ENCODE measurements at places on chromosomes 3 and 15.

GRCh38 chr3:14863333-14864100 lies 44.8 kb downstream of the FGD5 start:
- no peak for DNase-seq

GRCh38 chr15:49982584-49982983 lies 136.4 kb downstream of the ATP8B4 start:
- no peak for DNase-seq

DNA sequence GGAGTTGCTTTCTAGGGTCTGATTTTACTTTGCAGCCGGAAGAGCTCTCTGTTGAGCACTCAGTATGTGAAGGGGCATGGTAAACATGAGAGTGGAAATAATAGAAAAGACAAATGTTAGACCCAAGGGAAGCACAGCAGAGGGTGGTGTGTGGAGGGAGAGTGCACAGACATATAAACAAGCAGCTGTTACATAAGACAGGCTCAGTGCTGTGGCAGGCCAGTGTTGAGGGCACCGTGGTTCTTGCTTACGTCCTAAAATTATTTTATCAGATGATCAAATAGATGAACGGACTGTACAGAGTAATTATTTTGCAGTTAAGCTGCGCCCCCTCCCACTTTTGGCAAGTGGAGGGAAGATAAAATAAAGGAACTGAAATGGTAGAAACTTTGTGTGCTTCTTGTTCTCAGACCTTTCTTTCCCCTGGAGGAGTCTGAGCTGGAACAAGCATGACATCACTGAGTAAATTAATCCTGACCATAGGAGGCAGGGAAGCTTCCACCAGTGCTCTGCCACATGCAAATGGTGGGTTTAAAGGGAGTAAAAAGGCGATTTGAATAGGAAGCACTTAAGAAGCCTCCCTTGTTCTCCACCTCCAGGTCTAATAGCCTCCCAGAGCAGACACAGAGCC lies 205.6 kb downstream of the IL20RB start:
- no peak for DNase-seq

DNA sequence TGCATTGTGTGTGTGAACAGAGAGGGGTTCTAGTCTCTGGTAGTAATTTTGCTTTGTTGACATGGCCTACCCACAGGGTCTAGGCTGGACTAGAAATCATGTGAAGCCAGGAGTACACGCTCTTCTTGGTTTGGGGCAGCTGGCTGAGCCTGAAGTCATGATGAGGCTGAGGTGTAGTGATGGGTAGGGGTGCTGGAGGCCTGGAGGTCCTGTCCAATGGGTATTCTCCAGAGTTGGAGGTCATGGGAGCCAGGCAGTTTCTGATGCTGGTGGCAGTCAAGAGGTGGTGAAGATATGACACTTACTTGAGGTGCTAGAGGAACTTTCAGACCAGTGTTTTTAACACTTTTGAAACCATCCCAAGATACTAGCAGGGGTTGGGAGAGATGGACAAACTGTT lies 18.5 kb upstream of the EPHB1 start:
- no peak for DNase-seq

DNA sequence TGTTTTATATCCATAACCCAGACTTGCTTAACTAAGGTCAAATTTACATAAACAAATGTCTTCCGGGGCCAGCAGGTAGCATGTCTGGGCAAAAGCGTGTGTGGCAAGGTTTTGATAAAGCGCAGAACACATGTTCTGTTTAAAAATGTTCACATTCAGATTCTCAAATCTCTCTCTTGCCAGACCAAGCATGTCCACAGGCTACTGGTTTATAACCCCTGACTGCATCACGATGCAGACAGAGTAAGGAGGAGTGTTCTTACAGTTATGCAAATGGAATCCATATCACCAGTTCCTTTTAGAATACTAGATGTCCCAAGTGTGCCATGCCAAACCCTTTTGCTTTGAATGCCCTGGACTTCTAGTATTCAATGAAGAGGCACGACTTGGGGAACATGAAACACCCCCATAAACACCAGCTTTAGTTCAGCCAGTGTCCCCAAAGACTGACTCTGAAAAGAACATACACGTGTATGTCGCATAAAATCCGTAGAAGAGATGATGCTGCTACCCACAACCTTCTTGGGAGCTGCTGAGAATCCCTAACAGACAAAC lies 412.0 kb downstream of the CNTN4 start:
- DNase-seq = no peak

DNA sequence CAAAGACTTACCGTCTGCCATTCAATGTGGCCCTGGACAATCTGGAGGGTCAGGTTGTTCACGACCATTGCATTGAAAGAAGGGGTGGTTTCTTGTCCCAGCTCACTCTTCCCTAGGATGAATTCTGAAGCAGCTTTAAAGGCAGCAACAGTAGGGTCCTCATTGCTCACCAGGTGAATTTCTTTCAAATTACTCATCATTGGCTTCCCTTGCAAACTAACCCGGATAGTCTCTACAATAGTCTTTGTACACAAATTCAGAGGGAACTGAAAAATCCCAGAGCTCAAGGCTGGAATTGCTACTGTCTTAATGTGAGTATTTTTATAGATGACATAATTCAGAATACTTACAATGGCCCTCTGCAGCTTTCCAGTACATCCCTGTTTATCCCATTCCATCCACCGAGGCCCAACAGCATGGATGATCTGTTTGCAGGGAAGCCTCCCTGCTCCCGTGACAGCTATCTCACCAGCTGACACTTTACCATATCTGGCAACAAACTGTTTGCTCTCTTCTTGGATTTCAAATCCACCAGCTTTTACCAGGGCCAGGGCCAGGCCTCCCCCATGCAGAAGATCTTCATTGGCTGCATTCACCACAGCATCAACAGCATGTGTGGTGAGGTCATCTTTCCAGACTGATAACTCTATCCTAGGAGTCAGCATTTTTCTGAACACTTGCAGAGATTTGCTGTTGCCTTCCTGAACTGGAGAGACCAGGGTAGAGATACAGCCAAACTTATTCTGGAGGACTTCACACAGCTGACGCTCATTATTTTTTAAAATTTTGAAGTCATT lies 8.6 kb downstream of the PARP9 start:
- no peak for DNase-seq

- no peak for DNase-seq
These were observed 19.7 kb downstream of the PLSCR2 start for GRCh38 chr3:146449613-146450012.

DNA sequence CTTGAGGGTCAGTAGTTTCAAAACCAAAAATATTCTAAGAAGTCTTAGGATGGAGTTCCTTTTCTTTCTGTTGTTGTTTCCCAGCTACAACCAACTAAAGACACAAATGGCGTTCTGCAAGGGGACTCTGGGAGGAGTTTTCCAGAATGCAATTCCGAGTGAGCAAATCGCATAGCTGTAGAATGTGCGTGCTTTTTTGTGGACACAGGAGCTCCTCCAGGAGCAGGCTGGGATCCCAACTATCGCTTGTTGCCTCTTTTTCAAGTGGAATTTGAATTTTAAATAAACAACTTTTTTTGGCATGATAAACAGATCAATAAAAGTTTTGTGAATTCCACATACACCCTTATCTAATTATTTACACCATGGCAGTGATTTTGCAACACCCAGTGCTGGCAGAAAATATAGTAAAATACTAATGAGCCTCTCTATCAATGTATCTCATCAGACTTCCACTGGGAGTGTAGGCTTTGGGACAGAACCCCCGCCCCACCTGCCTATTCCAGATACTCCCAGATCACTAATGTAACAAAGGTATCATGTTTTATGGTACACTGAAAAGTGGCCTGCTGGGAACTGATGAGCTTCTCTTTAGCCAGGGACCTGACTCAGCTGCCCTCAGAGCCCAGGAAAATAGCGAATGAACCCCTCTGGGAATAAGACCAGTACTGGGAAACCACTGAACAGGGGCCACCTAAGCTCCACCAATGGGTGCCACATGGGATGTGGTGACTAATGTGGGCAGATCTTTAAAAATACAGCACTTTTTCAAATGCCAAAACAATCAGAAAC lies 66.4 kb downstream of the LMCD1 start:
- no peak for DNase-seq

DNA sequence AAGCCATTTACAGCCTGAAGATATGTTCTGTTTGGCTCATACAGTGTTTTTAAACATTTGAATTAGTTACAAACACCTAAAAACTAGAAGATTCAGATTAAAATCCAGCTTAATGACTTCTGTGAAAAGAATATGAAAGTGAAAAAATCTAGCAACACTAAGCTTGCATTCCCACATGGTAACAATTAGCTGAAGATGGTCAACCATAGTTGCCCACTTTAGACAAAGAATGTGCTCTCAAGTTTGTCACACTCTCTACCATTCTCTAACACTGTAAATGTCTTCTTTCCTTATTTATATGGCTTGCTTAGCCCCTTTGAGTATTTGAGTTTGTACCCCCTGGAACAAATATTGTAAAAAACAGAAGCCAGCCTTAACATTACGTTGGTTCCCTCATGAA lies 32.7 kb downstream of the HDGFL3 start:
- DNase-seq = no peak

- DNase-seq = no peak
These were observed 148.7 kb upstream of the TGFBR2 start for GRCh38 chr3:30457726-30458125.

- no peak for DNase-seq
These were observed 28.7 kb upstream of the ARIH1 start for GRCh38 chr15:72445426-72445825.

- no peak for DNase-seq
These were observed 485.2 kb upstream of the ROBO2 start for GRCh38 chr3:76554707-76555106.
